ENCODE measurements at places on chromosomes 1 and 21.

GRCh38 chr21:15128267-15128666, 63.5 kb upstream of the NRIP1 start:
- DNase-seq, result no peak

DNA sequence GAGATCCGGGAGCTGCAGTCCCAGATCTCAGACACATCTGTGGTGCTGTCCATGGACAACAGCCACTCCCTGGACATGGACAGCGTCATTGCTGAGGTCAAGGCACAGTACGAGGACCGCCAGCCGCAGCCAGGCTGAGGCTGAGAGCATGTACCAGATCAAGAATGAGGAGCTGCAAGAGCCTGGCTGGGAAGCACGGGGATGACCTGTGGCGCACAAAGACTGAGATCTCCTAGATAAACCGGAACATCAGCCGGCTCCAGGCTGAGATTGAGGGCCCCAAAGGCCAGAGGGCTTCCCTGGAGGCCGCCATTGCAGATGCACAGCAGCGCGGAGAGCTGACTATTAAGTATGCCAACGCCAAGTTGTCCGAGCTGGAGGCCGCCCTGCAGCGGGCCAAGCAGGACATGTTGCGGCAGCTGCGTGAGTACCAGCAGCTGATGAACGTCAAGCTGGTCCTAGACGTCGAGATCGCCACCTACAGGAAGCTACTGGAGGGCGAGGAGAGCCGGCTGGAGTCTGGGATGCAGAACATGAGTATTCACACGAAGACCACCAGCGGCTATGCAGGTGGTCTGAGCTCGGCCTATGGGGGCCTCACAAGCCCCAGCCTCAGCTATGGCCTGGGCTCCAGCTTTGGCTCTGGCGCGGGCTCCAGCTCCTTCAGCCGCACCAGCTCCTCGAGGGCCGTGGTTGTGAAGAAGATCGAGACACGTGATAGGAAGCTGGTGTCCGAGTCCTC, 25.5 kb downstream of the ETV3L start:
- DNase-seq, result peak; percentile 66

- no peak for DNase-seq
Measured at GRCh38 chr1:177645491-177646190, 324.2 kb downstream of the SEC16B start.

DNA sequence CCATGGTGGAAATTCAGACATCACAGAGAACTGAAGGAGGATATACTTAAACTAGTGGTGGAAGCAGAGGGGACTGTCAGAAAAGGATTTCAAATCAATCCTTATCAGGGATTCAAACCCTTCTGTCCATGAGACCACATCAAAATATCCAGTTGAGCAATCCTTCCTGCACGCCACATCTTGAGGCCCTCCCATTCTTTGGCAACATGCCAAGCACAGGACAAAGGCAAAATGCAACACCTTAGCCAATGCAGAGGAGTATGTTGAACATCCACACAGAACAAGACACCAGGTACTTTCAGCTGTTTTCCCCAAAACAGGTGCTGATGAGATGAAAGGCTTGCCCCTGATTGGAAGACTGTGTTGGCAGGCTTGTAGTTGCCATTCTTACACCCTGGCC, 81.8 kb upstream of the PLXNA2 start:
- no peak for DNase-seq
